CD4-positive, alpha-beta T cell treated with Interleukin-12 subunit alpha and Interleukin-12 subunit beta, for 1 hour (primary cell): ENCODE measurements at places on chromosomes 5 and 9.

GRCh38 chr5:10726179-10726912, 34.7 kb downstream of the DAP start:
- no peak for DNase-seq

- no peak for DNase-seq
Measured at GRCh38 chr5:159104051-159104651, 4.4 kb upstream of the EBF1 start.

GRCh38 chr5:124444147-124444775, 302.2 kb downstream of the ZNF608 start:
- DNase-seq = no peak

DNA sequence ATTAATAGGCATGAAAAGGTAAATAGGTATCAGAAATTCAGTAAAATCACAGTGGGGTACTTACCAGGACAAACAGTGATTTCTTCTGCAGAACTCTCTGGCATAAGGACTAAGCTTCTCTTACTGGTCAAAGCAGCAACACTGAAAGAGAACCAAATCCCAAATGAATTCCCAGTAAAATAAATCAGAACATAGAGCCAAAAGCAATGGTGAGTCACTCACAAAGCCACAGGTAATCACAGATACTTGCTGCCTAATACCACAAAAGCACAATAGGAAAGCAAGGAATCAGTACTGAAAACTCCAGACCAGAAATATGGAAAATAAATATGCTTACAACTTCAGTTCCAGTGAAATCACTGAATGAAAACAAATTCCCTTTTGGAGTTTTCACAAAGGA, 50.7 kb downstream of the UIMC1 start:
- DNase-seq = no peak

DNA sequence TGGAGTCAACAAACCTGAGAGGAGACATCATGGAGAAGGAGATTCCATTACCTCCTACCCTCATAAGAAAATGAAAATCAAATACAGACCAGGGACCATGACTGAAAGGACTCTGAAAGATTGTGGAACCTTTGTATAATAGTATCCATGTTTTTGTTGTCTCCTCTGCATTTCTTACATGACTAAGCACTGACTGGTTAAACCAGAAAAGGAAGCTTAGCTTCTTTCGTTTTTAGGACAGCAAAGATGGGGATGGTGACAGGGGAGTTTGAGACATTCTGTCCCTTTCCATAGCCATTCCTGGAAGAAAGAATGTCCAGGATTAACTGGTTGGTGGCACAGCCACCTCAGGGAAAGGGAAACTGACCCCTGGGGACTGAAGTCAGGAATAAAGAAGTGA, 22.2 kb downstream of the ITGA1 start:
- no peak for DNase-seq
